Karpas-422 (cell line): ENCODE measurements at places on chromosomes 4 and X.

- no peak for DNase-seq
These were observed 45.0 kb upstream of the NKX1-1 start for GRCh38 chr4:1451106-1451751.

GRCh38 chr4:69830560-69831269 lies 29.2 kb downstream of the SULT1E1 start:
- DNase-seq: no peak

DNA sequence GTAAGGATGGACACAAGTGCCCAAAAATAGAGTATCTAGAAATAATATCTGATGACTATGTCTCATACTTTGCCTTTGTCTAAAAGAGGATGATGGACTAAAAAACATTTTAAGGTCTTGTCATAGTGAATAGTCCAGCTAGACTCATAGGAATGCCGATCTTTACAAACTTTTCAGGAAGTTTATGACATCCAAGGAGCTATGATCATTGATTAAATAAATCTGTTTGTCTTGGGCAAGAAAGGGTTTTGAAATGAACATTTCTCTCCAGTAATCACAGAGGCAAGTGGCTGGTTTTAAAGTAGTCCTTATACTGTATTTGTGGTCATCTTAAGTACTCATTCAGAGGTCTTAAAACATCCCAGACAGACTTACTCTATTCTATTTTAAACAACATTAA lies 109.8 kb downstream of the MAPK10 start:
- no peak for DNase-seq

- DNase-seq: no peak
These were observed 88.6 kb downstream of the NFKB1 start for GRCh38 chr4:102589743-102590142.

DNA sequence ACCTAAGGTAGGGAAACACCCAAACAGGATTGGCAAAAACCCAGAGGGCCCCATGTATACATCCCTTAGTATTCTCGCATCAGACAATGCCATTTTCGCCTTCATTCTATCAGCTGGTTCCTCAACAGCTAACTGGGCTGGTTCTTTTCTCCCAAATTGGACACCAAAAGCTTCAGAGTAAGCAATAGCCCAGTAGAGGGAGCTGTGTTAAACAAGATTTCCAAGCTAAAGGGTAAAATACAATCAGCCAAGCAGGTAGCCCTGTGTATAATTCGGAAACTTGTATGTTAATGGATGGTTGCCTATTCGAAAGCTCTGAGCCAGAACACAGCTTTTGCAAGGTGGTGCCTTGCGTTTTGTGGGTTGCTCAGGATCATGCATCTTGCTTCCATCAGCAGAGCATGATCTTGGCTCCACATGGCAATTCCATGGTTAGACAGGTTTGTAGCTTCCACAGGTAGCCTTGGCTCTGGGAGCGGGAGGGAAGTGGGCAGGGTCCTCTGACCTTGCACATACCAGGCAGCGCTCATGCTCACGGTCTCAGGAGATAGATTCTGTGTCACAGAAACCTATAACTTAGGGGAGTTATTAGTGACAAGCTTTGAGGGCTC lies 115.2 kb upstream of the LNX1 start:
- DNase-seq: peak; percentile 88

DNA sequence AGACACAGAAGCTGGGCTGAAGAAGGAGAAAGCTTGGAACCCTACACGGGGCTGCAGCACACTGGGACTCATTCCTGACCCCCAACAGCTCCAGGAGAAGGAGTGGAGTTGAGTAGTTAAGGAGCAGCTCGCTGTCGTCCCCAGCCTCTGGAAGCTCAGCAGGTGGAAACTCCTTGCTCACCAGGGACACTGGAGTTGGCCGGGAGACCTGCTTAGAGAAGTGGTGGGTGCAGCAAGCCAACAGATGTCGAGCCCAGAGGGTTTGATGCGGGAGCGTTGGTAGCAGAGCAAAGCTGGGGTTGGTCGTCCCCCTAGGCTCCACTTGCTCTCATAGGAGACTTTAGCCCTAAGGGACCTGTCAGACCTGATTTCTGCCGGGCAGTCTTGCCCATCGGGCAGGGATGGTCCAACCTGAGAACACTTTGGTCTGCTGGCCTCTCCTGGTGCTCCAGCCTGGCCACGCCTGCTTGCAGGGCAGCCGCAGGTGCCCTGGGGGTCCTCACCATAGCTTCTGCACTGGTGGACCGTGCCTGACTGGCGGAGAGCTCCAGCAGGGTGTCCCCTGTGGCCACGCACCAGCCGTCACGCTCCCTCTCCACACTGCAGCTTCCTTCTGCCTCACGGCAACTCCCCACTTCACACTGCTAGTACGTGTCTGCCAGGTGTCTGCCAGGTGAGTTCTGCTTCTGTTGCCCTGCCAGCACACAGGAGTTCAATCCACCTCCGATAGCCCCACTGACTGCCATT lies 353.7 kb downstream of the GASK1B start:
- DNase-seq: no peak

- no peak for DNase-seq
These were observed 28.4 kb downstream of the ARHGEF6 start for GRCh38 chrX:136752346-136752745.

DNA sequence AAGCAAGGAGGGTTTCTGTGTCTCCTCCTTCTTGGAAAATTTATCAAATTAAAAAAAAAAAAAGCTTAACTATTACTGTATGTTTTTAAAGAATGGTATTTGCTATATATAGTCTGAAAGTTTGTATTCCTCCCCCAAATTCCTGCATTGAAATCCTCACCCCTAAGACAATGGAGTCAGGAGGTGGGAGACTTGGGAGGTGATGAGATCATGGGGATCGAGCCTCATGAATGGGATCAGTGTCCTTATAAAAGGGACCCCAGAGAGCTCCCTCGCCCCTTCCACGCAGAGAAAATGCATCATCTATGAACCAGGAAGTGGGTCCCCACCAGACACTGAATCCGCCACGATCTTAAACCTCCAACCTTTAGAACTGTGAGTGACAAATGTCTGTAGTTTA lies 50.1 kb downstream of the DHRSX start:
- no peak for DNase-seq

DNA sequence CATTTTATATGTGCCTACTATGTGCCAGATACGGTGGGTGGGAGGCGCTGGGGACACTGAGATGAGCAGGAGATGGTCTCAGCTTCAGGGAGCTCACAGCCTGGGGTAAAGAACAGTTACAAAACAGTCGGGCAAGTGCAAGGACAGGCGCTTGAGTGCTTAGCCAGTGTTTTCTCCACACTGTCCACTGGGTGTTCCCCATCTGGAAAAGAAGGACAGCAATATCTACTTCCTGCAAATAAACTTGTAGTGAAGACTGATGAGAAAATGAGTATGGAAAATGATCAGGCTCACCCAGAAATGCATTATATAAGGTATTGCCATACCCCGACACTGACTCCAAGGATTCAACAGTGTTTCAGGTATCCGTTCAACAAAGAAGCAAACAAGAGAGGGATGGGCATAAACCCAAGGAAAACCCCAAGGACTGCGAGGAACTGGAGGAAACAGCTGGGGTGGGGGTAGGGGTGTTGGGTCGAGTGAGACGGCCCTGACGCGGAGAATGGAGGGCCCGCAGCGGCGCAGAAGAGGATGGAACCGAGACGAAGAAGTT lies 835 bp downstream of the TMEM185A start:
- no peak for DNase-seq
